Suppressor macrophage treated with lipopolysaccharide for 4 hours (primary cell): ENCODE measurements at places on chromosomes 4 and X.
A peak's percentile ranks its signal among the peaks of the same experiment; 100 is the strongest.

- DNase-seq, result no peak
Observed at GRCh38 chr4:168124008-168124641, 31.8 kb downstream of the ANXA10 start.

DNA sequence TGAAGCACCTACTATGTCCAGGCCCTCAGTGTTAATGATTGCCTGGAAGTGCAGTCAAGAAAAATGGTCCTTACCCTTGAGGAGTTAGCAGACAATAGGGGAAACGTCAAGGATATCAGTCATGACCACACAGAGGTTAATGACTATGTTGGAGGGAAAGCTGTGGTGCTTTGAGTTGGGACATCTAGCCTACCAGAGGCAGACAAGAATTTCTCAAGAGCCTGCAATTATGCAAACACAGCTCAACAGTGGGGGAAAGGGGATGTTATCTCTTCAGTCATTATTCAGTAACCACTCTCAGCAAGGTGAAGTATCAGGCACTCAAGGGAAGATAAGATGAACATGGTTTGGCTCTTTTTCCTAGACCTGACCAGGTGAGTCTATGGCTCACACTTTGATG, 7.0 kb upstream of the FGFBP1 start:
- peak; percentile 14 for DNase-seq

- DNase-seq, result no peak
Observed at GRCh38 chr4:110289601-110290100, 91.2 kb upstream of the ELOVL6 start.

GRCh38 chrX:78456909-78457308, 129.5 kb upstream of the CYSLTR1 start:
- DNase-seq, result no peak

DNA sequence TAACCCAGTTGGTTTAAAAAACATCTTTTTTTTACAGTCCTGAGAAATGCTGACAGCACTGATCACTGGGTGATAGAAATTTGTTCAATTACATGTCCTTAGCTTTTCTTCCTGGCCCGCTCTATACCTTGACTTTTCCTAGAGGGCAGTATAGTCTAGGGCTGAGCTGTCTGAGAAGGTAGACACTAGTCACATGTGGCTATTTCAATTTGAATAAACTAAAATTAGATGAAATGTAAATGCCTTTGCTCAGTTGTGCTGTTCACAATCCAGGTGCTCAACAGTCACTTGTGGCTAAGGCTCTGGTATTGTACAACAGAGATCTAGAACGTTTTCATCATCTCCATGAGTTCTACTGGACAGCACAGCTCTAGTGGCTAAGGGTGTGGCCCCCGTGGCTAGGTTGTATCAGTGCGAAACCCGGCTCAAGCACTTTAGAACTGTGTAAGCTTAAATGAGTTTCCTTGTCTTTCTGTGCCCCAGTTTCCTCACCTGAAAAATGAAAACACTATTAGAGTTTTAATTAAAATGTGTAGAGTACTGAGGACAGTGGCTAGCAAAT, 111.6 kb upstream of the WDR17 start:
- DNase-seq, result peak; percentile 3

GRCh38 chr4:112523764-112524505, 8.0 kb upstream of the NEUROG2 start:
- DNase-seq, result peak; percentile 76

DNA sequence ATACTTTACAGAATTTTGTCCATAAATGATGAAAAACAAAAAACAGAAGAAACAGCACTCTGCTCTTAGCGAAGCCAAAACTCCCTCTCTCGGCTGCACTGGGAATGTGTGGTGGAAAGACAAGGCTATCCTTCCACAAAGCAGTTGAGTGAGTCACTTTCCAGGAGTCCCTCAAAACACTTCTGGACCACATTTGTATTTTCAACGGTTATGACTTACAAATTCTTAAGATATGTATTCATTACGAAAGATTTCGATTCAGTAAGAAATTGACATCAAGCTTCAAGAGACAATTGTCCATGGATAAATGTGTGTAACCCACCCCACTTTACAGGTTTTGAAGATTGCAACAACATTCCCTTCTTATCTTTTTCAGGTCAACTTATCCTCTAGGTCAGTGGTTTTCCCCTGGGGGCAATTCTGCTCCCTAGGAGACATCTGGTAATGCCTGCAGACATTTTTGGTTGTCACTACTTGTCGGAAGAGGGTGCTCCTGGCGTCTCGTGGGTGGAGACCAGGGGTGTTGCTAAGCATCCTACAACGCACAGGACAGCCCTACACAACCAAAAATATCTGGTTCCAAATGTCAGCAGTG, 66.7 kb upstream of the MTNR1A start:
- no peak for DNase-seq

DNA sequence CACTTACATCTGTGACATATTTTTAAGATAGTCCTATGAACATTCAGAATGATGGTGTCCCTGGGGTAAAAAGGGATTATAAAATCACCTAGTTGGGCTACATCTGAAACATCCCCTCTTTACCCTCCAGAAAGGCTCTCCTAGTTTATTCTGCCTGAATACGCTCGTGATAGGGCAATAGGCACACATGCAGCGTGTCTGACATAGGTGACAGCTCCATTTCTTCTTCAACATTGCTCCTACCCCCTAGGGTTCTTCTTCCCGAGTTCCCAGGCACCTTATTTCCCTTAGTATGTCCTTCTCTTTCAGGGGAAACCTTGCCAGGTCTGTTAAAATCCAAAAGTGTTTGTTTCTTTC, 27.1 kb upstream of the CFAP299 start:
- no peak for DNase-seq

DNA sequence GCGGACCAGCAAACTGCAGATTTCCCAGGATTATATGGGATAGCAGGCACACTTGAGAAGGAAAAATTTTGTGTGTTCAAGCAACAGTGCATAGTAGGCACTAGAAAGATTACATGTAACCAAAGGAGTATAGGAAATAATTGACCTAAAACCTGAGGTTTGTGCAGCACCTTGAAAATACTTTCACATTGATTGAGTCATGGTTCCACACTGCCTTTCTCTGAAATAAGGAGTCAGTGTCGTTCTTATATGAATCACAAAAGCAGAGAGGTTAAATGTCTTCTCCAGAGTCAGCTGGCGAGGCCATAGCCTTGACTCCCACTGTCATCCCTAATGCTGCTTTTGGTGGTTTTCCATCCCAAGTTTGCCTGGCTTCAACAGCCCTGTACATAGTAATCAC, 138.9 kb downstream of the SOWAHB start:
- DNase-seq, result no peak

DNA sequence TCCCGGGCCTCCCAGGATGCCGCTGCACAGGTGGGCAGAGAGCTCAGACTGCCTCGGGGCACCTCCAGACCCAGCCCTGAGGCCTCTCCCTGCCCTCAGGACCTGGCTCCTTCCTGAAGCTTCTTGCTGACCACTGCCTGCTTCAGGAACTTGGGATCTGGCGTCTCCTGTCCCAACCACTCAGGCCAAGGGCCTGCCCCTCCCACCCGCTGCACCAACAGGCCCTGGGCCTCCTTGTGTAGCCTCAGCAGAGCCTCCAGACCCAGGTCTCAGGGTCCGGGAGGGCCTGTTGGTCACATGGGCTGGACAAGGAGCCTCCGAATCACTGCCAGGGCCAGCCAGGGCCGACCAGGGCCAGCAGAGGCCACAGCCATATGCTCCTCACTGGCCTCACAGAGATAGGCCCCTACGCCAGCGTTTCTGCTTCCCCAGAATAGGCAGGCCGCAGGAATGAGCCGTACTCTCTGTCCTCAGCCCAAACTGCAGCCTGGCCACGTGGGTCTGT, 2.8 kb downstream of the MXD4 start:
- no peak for DNase-seq

GRCh38 chrX:45428831-45429230, 228.2 kb upstream of the DIPK2B start:
- DNase-seq, result no peak

DNA sequence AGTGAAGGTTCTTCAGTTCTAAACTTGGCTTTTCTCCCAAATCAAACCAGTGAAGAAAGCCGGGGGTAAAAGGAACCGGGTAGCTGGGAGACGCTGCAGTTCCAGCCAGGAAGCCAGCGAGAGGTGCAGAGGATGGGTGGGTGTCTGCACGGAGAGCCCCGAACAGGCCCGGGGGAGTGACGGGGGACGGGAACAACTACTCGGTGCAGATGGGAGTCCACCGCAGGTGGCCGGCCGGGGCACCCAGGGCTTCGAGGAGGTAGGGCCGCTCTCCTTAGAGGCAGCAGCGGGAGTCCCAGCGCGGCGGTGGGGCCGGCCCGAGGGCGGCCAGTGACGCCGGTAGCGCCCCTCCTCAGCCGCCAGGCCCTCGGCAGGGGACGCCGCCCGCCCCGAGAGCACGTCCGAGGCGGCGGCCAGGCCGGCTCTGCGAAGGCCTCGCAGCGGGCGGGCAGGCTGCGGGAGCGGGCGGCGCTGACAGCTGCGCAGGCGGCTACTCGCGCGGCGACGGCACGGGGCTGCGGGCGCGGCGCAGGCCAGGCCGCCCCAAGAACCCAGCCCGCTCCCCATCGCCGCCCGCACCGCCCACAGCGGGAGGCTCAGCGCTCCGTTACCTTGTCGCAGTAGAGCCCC, 449 bp downstream of the FBXL5 start:
- peak; percentile 57 for DNase-seq

- peak; percentile 54 for DNase-seq
Observed at GRCh38 chr4:122652379-122652778, 31.5 kb upstream of the IL21 start.

GRCh38 chrX:9634551-9634950, 131.1 kb downstream of the GPR143 start:
- DNase-seq, result no peak

DNA sequence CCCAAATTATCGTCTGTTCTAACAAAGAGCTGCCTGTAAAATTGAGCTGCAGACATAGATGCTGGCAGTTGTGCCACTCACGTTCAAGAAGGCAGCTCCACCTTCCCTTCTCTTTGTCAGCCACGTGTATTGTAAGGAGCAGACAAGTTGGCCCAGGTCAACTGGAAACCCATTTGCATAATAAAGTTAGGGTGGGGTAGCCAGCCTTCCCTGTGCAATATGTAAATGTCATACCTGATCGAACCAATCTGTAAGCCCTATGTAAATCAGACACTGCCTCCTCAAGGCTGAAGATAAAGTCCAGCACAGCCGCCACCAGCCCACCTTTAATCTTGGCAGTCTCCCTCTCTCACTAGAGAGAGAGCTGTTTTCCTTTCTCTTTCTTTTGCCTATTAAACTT, 117.2 kb downstream of the TMEM144 start:
- no peak for DNase-seq

DNA sequence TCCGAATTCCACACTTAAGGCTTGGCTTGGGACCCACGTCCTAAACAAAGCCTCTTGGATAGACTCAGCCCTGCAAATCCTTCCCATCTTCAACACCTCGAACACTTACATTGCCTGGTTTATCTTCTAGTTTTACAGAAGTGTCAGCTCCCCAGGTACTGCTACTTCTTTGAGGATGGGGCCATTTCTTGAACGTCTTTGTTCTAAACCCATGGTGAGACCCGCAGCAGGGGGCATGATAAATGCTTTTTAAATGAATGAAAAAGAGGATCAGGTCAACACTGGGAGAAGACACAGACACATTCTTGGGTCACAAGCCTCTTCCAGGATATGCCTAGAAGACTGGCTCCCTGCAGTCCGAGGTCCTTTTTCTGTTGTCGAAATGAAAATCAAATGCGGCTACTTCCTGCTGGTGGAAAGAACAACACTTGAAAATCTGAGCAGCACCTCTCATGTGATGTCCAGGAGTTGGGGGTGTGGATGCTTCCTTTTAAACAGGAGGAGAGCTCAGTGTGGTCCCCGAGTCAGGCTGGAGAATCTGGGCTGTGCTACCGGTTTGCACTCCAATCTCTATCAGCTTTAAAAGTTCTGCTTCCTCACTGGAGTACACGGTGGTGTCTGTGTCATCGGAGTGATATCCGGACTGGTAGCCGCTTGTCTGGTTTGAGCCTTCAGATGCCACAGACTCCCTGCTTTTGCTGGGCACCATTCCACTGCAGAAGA, 45.8 kb downstream of the KDR start:
- DNase-seq, result no peak

GRCh38 chr4:37678624-37679023, 7.6 kb downstream of the RELL1 start:
- DNase-seq, result no peak

DNA sequence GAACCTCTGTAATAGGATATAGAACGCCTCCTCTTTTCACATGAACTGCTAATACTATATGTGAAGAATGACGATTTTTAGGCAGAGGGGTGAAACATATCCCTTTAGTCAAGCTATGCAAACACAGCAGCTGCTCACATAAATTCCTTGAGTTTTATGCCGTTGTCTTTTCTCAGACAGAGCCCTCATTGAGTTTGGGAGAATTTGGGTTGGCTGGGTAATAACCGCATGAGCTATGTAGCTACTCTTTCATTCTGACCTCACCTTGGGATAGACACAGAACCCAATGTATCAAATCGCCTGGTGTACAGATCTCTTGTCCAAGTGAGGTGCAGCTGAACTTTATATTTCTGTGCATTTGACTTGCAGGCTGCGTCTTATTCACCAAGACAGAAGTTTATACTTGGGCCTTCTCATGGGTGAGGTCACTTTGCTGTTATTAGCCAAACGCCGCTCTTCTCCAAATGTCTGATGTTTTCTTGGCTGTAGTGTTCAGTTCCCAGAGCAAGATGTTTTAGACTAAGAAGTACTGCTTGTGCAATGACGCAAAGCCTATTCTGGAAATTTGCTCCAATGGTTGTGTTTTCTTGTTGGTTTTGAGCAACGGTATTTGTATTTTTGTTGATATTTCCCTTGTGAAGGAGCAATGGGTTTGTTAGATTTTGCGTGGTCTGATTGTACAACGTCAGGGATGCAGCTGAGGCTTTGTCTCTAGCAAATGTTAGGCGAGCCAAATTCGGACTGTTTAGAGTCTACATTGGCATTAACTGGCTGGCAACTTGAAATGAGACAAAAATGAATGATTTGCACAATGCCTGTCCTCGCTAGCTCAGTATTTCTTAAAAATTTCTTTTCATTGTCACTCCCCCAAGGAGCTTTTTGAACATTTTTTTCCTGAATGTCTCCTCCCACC, 11.2 kb upstream of the SPARCL1 start:
- no peak for DNase-seq

DNA sequence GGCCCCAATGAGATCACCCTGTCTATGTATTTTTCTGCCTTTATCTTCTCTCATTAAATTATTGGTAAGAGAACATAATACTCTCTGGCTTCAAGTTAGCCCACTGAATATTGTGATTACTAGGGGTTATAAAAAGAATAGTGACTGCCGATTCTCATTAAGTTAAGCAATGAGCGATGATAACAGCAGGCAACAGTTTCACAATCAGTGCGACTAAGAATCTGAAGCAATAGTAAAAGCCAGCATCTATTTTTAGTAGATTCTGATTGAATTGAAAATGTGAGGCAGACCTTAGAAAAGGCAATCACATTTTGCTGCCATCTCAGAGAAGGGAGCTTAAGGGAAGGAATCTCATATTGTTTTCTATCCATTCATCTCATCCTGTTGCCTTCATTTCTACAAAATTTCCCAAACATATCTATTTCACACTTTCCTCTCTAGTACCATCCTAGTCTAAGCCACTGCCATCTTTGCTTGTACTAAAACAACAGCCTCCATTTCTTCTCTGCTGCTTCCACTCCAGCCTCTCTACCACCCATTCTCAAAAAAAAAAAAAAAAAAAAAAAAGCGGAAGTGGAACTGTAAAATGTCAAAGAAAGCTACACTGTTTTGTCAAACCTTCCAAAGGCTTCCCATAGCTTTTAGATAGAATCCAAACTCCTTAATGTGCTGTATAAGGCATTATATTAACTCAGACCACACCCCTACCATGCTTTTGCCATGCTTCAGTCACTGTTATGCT, 17.4 kb downstream of the GABRA4 start:
- peak; percentile 70 for DNase-seq

GRCh38 chr4:24473309-24473721, 111.0 kb downstream of the DHX15 start:
- no peak for DNase-seq
